ENCODE measurements at places on chromosomes 2 and 18.

DNA sequence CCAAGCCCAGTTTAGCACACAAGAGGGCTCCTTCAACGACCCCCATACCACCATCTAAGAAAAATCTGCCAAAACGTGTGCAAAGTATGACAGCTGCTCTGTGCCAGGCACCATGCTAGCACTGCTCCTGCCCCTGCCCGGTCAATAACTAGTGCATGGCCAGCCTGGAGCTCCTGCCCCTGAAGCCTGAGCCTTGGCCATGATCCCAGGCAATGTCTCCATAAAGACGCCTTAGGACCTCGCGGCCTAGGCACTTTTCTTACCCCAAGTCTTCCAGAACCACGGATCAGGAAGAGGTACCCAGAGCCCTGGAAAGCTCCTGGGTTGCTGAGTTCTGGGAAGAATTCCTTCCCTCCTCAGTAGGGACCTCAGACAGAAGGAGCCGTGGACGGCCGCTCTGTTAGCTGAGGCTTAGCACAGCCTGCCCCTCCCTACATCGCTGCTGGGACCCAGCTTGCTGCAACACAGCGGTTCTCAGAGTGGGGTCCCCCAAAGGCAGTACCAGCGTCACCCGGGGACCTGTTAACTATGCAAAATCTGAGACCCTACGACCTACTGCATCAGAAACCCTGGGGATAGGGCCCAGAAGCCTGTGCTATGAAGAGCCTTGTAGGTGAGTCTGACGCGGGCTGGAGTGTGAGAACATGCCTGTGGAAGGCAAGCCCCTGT, 117.8 kb upstream of the TWIST2 start:
- no peak for DNase-seq

DNA sequence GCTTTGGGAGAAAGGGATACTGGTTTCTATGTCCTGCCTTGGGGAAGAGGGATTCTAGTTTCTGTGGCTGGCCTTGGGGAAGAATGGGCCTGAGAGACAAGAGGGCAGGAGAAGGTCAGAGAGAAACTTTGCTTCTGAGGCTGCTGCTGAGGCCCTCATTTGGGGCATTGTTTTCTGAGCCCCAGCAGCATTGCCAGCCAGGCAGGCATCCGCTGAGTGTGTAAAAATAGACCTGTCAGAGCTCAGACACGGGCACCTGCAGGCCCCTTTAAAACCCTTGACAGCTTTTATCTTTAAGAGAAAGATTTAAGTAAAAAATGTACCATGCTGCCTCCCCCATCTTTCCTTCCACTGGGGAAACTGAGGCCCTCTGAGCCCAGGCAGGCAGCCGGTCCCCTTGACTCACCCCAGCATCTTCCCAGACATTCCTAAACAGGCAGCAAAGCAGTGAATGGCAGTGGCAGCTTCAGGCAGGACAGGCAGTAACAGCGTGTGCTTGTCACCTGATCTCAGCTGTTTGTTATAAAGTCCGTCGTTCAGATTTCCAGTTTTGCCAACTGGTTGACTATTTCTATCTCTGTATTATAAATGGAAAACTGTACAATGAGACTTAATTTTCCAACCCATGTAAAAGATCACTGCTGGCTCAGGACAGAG, 27.6 kb downstream of the MLPH start:
- DNase-seq: no peak

DNA sequence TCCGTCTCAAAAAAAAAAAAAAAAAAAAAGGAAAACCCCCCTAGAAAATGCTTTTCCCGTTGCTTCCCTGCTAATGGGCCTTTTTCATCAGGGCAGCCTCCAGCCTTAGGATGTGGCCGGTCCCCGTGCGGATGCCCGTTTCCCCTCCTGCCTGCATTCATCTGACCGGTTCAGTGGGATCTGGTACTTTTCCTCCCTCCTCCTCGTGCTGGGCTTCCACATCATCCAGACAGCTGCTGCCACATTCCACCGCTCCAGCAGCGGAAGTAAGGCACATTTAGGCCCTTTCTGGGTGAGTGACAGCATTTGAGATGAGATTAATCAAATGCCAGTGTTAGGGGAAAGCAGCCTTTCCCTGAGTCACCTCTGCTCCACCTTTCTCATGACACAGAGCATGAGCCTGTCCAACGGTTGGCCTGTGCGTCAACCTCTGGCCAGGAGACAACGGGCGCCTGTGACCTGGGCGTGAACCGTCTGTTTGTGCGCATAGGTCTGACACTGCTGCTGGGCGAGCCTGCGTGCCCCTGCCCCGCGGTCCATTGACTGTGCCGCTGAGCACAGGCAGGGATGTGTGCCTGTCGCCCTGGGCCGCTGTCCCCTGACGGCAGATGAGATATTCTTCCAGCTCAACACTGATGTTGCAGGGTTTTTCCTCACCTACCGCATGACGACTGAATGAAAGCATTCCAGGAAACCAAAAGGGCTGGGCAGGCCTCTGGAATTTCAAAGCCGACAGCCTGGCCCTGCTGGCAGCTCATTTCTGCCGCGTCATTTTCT, 174.0 kb downstream of the TGIF1 start:
- peak; percentile 95 for DNase-seq

DNA sequence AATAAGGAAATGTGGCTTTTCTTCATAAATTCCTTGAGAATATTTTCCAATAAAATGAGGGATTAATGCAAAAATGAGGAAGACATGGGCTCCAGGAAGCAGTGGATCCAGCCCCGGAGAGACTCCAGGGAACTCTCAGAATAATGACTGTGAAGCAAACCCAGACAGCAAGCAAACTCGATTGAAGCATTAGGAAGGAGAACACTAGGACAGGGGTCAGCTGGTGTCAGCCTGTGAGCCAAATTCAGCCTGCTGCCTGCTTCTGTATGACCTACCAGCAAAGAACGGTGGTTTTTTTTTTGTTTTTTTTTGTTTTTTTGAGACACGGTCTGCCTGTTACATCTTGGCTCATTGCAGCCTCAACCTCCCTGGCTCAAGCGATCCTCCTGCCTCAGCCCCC, 274.3 kb upstream of the FBXO11 start:
- DNase-seq: no peak

- no peak for DNase-seq
Measured at GRCh38 chr18:11986061-11986460, 4.8 kb downstream of the IMPA2 start.

All from MCF 10A (cell line).